Activated T-cell treated with anti-CD3 and anti-CD28 coated beads for 24 hours (primary cell): ENCODE measurements at places on chromosomes 16 and 17.

DNA sequence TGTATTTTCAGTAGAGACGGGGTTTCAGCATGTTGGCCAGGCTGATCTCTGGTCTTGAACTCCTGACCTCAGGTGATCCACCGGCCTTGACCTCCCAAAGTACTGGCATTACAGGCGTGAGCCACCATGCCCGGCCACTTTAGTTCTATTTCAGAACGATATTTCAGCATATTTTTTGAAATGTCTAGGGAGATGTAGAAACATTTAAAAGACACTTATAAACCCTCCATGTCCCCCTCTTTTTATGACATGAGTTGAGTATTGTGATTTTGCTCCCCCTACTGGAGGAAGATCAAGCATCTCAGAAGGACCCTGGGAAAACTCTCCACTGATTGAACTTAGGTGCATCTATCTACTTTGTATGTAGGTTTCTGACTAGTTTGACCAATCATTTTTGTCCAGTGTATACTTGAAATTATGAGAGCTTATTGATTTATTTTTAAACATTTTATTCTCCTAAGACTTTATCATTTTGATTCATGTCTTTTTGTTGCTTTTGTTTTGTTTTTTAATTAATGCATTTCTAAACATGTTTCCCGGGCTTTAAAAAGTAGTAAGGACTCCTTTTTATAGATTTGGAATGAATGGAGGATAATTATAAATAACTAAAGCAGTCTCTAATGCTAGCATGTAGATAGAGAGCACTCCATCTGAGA, 105.1 kb downstream of the CHD9 start:
- DNase-seq = no peak

DNA sequence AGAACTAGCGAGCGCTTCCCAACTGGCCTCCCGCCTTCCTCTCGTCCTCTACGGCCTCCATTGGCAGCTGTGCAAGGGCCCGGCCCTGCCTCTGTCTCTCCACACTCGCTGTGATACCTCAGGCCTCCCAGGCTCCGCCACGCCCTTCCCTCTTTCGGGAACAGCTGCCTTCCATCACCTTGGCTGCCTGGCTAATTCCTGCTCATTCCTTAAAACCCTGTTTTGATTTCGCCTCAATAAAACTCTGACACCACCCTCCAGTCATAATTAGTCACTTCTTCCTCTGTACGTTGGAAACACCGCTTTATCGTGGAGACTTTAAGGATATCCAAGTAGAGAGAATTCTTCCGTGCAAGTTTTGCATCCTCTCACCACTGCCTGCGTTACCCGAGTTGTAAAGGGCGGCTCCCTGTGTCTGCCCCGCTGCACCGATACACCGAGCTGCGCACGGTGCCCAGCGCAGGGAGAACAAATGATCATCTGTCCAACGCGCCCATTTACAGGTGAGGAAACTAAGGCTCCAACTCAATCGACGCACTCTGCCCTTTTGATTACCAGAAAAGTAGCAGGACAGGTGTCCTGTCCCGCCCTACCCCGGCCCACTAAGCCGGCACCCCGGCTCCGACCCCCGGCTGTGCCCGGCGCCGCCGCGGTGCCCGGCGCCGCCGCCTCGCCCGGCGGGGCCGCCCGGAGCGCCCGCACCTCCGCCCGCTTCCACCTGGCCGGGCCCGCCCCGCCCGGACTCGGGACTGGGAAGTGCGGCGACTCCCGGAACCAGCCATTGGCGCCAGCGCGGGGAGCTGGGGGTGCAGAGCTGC, 139.7 kb downstream of the SEC14L1 start:
- DNase-seq = no peak

- no peak for DNase-seq
Measured at GRCh38 chr16:72812672-72813071, 235.3 kb downstream of the ZFHX3 start.

- no peak for DNase-seq
Measured at GRCh38 chr17:64418506-64419339, 28.1 kb upstream of the PECAM1 start.

DNA sequence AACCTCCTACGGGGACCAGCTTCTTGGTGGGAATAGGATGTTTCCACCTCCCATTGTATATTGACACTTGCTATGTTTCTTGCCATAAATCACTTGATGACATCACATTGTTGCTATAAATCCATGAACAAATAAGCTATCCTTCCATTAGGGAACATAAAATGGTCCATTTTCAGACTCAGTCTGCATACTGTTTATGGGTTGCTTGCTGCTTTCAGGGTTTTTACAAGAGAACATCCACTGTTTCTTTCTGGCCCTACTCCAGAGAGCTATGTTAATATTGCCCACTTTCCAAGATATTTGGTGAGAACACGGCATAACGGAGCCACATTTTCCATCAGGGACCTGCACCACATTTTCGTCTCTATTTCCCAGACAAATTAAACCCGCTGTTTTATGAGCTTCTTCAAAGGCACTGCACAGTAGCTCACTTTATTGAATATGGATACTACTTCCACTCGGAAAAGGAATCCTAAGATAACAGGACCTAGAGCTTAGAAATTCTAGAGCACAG, 800.2 kb downstream of the KCNJ2 start:
- no peak for DNase-seq

DNA sequence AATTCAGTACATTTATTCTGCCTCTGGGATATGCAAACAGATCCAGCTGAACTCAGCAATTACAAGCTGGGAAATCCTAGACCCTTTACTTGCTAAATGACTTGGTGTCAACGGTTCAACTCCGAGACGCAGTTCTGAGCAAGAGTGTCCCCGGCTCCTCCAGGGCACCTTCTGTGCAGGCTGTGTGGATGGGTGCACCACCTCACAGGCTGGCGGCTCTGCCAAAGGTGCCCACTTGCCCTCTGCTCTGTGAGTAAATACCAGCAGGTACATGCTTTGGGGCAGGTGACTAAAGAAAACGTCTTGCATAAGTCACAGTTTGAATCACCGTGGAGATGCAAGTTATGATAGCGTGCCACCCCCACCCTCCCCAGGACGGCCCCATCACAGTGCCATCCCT, 23.3 kb downstream of the MAP1LC3B start:
- no peak for DNase-seq

DNA sequence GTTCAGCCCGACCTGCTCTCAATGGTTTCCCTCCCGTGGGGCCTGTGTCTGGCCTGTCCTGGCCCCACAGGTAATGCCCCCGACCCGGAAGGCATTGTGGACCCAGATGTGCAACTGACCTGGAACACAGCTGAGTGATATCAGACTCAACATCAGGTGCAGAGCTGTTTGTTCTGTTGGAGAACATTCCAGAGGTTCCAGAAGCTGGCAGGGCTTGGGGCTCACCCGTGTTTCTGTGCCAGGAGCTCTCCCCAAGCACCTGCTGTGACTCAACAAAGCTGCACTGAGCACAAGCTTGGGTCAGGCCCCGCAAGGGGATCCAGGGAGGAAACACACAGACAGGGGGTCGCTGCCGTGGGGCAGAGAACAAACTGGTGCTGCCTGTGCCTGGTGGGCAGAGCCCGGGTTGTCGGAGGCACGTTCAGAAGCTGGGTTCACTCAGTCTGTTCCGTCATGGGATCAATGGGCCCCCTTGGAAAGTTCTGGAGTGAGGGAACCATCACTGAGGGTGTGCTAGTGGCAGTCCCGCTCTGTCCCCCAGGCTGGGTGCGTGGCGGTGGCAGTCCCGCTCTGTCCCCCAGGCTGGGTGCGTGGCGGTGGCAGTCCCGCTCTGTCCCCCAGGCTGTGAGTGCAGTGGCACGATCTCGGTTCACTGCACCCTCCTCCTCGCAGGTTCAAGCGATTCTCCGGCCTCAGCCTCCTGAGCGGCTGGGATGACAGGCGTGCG, 22.1 kb downstream of the HS3ST6 start:
- DNase-seq = no peak

GRCh38 chr17:67628580-67629013, 89.1 kb upstream of the NOL11 start:
- DNase-seq = no peak

DNA sequence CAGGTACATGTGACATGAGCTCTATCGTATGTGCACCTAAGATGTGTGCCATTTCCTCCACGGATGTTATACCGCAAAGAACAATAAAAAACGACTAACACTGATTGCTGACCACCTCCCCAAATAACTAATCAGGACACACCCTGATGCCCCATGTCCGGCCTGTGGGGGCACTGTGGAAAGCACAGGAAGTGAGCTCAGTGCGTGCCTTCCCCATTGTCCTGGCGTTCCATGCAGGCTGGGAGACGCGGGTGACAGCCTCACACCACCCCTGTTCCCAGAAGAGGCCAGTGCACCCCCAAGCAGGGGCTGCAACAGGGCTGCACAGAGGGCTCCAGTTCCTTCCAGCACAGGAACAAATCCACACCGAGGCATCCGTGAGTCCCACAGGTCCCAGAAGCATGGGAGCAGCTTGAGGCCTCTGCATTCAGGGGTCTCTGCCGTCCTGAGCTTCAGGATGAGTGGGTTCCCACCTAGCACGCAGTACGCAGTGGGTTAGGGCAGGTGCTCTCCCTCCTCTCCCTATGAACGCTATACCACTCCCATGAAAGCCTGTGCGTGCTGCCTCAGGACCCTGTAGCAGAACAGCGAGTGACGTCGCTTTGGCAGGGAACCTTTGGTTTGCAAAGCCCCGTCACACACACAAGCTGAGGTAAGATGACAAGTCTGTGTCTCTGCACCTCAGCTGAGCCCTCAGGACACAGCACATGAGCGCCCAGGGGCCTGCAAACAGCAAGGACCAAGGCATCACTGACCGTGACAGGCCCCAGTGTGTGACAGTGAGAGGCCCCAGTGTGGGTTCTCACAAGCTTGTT, 117.7 kb downstream of the ZNF778 start:
- no peak for DNase-seq

DNA sequence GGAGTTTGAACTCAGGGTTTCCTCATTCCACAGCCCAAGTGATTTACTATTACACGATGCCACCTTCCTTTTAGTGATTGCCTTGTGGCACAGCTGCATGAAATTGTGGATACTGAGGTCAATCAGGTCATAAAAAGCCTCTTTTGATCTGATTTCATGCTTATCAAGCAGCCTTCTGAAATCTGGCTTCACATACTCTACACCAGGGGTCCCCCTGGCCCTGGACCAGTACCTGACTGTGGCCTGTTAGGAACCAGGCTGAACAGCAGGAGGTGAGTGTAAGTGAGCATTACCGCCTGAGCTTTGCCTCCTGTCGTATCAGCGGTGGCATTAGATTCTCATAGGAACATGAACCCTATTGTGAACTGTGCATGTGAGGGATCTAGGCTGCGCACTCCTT, 13.8 kb downstream of the SLFN5 start:
- no peak for DNase-seq

DNA sequence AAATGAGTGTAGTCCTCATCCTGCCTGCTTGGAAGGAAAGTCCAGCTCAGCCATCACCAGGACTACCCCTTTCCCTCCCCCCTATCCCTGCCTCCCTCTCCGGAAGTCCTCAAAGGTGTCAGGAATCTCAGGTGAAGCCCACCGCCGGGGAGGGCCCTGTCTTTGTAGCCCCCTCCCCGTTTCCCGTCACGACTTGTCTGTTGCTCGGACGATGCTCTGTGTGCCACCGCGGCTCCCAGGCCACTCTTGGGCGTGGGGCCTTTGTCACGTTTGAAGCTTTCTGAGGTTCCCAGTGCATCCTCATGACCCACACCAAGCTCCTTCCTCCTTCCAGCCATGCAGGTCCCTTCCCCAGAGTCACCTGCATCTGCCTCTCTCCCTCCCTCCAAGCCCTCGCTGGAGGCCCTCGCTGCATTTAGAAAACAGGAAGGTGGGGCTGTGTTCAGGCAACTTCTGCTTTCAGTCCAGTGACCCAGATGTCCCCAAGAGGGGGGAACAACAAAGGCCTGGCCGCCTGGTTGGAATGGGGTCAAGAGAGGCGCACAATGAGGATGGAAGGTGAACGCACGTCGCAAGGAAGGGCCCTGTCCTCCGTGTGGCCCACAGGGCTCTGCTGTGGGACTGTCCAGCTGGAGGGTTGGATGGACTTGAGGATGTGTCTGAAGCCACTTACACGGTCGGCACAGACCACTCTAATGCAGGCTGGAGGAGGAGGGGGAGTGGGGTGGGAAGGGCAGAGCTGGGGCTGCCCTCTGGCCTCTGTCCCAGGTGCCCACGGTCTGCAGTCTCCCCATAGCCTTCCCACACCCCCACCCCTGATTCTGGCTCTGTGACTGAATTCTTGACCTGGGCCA, 59.9 kb downstream of the OR1D5 start:
- no peak for DNase-seq

GRCh38 chr16:19172098-19172780, 4.2 kb downstream of the SYT17 start:
- DNase-seq = no peak
